ENCODE measurements at places on chromosomes 5 and 9. TPM values are rescaled to one million over a fixed set of nuclear protein-coding genes. Genes with fewer than 3 reads are reported as not detected.

GRCh38 chr5:53397845-53398244, 82.6 kb upstream of the FST start:
- no peak overlapping the region for H3K4me3 ChIP-seq
- H3K27ac ChIP-seq: no peak overlapping the region
- H3K4me1 ChIP-seq: no peaks in the 10 kb centered on the region
- H3K36me3 ChIP-seq: no peaks in the 10 kb centered on the region
- peaks cover 7% of the 10 kb centered on the region for H3K27me3 ChIP-seq
- no peak for DNase-seq

DNA sequence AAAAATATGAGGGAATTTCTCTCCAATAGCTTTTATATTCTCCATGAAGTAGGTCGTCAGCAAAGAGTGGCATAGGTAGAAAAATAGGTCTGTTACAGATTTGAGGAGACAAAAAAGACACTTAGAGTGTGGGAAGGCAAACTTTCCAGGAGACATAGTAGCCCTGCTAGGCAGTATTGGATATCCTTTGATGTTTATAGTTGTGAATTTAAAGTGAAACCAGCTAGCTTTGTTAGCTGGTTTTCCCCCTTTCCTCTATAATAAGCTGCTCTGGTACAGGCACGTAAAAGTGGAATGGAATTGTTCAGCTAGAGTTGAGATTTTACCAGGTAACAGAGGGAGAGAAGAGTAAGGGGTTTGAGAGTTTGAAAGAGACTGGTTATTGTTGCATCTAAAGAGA, 17.1 kb upstream of the APC start:
- no peak overlapping the region for H3K4me3 ChIP-seq
- no peak for DNase-seq
- H3K27me3 ChIP-seq: no peaks in the 10 kb centered on the region
- H3K27ac ChIP-seq: no peak overlapping the region

Gene ADAMTS6
- total RNA-seq: 1.6 TPM

Gene MRPL36
- 52.2 TPM for total RNA-seq

GRCh38 chr5:137890845-137891244, 1.6 kb downstream of the PKD2L2 start:
- no peak overlapping the region for H3K27ac ChIP-seq
- no peaks in the 10 kb centered on the region for H3K36me3 ChIP-seq
- H3K4me1 ChIP-seq: peaks cover 35% of the 10 kb centered on the region
- no peak overlapping the region for H3K4me3 ChIP-seq
- H3K27me3 ChIP-seq: no peaks in the 10 kb centered on the region

Gene LPAR1
- not detected for total RNA-seq

Gene WWC1
- total RNA-seq: 0.35 TPM

Gene PCDHGB3
- total RNA-seq: 0.28 TPM

GRCh38 chr9:127166651-127167524, 44.5 kb upstream of the ANGPTL2 start:
- peaks cover 11% of the 10 kb centered on the region for H3K4me1 ChIP-seq
- no peaks in the 10 kb centered on the region for H3K36me3 ChIP-seq
- H3K4me3 ChIP-seq: no peak overlapping the region
- no peak for DNase-seq

GRCh38 chr9:118674942-118675341, 694.3 kb downstream of the BRINP1 start:
- H3K4me3 ChIP-seq: no peak overlapping the region
- no peak overlapping the region for H3K27ac ChIP-seq
- DNase-seq: no peak
- no peaks in the 10 kb centered on the region for H3K36me3 ChIP-seq
- H3K4me1 ChIP-seq: no peaks in the 10 kb centered on the region

- no peaks in the 10 kb centered on the region for H3K4me1 ChIP-seq
- no peaks in the 10 kb centered on the region for H3K36me3 ChIP-seq
Measured at GRCh38 chr5:38673671-38674071, 117.2 kb upstream of the LIFR start.

- no peaks in the 10 kb centered on the region for H3K36me3 ChIP-seq
- no peak for DNase-seq
- H3K4me1 ChIP-seq: no peaks in the 10 kb centered on the region
- H3K4me3 ChIP-seq: no peak overlapping the region
- H3K27ac ChIP-seq: no peak overlapping the region
- no peaks in the 10 kb centered on the region for H3K27me3 ChIP-seq
Measured at GRCh38 chr5:58544195-58544594, 38.7 kb upstream of the RAB3C start.

Gene PCDHA11
- not detected for total RNA-seq

Gene PRDM9
- not detected for total RNA-seq

Gene FSTL4
- not detected for total RNA-seq

GRCh38 chr9:92745331-92745730, 19.3 kb downstream of the BICD2 start:
- H3K4me3 ChIP-seq: no peak overlapping the region
- DNase-seq: no peak
- H3K27me3 ChIP-seq: no peaks in the 10 kb centered on the region
- no peak overlapping the region for H3K27ac ChIP-seq
- H3K4me1 ChIP-seq: peaks cover 75% of the 10 kb centered on the region
- peaks cover 2% of the 10 kb centered on the region for H3K36me3 ChIP-seq

DNA sequence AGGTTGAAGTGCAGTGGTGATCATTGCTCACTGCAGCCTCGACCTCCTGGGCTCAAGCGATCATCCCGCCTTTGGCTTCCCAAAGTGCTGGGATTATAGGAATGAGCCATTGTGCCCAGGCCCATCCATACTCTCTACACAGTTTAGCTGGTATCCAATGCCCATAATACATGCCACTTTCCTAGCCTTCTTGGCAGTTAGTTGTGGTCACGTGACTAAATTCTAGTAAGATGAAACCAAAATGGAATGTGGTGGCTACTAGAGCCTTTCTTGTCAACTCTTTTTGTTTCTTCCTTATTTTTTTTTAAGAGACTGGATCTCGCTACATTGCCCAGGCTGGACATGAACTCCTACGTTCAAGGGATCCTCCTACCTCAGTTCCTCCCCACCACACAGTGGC, 15.3 kb upstream of the KIF27 start:
- H3K36me3 ChIP-seq: peaks cover 1% of the 10 kb centered on the region
- peaks cover 13% of the 10 kb centered on the region for H3K4me1 ChIP-seq
- H3K4me3 ChIP-seq: no peak overlapping the region
- H3K27ac ChIP-seq: no peak overlapping the region
- H3K27me3 ChIP-seq: no peaks in the 10 kb centered on the region
- DNase-seq: no peak

DNA sequence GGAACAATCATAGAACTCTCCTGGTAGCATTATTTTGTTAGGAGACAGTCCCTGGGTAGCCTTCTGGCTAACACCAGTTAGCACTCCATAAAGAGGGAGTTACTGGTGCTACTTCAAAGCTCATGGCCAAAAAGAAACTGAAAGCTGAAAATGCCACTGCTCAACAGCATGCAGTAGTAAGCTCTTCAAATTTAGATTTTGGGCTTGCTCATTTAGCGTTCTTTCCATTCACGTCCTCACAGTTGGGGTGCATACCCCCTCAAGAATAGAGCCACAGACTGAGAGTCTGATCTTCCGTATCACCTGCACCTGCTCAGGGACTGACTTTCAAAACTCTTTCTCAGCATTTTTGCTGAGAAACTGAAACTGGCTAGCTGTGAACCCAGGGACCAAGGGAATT, 24.7 kb downstream of the NTRK2 start:
- no peaks in the 10 kb centered on the region for H3K27me3 ChIP-seq
- no peak overlapping the region for H3K4me3 ChIP-seq
- no peak for DNase-seq
- no peaks in the 10 kb centered on the region for H3K4me1 ChIP-seq
- H3K36me3 ChIP-seq: no peaks in the 10 kb centered on the region
- H3K27ac ChIP-seq: no peak overlapping the region

Gene AK8
- 0.63 TPM for total RNA-seq
